ENCODE measurements at places on chromosomes 12 and 14.

- DNase-seq: no peak
These were observed 24.8 kb upstream of the LGALS3 start for GRCh38 chr14:55103971-55104954.

DNA sequence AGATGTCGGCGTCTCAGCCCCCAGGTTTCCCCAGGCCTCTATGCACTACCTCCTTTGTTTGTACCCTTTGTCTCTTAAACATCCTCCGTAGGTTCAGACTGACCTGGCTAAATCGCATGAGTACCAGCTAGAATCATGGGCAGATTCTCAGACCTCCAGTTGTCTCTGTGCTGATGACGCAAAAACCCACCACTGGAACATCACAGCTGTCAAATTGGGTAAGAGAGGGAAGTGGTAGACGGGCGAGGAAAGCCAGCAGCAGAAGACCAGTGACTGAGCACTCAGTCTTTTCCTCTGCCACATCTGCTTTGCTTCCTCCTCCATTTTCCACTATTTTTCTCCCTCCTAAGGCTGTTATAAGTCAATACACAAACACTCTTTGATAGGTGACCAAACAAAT is 29.7 kb downstream of the A2ML1 start:
- no peak for DNase-seq

DNA sequence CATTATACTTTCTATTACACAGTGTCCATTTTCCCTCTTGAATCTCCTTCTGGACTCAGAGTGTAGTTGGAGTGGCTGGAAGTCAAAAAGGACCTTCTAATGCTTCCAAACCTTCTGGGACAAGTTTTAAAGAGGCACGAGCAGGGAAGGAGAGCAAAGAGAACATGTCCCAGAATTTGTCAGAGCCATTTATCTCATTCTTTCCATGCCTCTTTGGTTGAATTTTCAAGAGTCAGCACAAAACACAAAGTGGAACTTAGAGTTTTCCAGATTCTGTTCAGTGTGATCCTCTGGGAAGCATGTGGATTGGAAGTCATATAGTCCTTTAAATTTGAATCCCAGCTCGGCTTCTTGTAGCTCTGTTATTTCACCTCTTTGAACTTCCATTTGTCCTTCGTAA is 138.2 kb upstream of the PWP1 start:
- no peak for DNase-seq

DNA sequence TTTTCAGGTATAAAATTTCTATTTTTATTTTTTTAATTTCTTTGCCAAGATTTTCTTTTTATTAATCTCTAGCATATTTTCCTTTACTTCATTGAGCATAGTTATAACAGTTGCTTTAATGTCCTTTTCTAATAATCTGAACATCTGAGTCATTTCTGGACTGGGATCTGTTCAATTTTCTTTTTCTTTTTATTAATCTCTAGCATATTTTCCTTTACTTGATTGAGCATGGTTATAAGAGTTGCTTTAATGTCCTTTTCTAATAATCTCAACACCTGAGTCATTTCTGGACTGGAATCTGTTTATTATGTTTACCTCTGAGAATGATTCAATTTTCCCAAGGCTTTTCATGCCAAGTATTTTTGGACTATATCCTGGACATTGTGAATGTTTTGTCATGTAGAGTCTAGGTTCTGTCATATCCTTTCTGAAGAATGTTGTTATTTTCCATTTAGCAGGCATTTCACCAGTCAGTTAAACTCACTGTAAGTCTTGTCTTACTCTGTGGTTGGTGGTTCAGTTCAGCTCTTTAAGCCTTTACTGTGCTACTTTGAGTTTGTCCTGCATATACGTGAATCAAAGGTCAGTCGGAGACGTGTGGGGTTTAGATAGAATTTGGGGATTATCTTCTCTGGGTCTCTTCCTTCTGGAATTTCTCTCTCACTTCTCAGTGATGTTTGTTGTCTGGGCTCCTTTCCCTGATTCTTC is 20.3 kb downstream of the TTC6 start:
- no peak for DNase-seq

DNA sequence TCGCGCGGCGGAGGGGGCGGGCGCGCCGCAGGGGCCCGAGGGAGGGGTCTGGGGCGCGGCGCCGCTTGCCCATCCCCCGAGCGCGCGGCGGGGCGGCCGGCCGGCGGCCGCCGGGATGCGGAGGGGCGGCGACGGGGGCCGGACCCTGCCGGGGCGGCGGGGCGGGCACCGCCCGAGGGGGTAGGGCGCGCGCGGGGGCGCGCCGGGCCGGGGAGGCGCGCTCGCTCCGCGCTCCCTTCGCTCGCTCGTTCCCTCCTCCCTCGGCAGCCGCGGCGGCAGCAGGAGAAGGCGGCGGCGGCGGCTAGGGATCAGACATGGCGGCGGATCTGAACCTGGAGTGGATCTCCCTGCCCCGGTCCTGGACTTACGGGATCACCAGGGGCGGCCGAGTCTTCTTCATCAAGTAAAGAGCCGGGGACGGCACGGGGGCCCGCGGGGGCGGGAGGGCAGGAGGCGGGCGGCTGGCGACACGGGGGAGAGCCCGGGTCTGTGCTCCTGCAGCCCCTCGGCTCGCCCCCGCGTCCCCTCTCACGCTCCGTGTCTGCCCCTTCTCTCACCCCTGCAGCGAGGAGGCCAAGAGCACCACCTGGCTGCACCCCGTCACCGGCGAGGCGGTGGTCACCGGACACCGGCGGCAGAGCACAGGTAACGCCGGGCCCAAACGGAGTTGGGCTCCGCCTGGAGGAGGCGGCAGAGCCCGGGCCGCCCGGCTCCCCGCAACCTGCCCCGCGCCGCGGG is at the start of gene PLEKHA5:
Gene PLEKHA5, plus strand, starts transcription at position 248 of the 738 bp plus-strand sequence. Its CDS starts 67 bp downstream, at position 315.
- peak; percentile 53 for DNase-seq

DNA sequence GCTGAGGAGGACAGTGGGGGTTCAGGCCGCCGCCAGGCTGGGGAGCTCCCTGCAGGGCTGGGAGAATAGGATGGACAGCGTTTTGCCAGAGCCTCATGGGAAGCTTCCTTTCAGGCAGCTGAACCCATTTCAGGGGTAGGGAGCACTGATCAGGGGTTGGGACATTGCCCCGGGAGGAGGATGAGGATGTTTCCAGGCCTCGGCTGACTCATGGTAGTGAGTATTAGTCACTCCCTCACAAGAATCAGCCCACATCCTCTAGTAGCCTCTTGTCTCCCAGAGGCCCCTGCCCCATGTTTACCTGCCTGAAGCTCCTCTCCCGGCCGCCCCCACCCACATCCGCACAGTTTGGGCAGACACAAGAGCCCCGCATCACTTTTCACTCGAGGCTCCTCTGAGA is 89.8 kb downstream of the ZFP36L1 start:
- DNase-seq: peak; percentile 60

DNA sequence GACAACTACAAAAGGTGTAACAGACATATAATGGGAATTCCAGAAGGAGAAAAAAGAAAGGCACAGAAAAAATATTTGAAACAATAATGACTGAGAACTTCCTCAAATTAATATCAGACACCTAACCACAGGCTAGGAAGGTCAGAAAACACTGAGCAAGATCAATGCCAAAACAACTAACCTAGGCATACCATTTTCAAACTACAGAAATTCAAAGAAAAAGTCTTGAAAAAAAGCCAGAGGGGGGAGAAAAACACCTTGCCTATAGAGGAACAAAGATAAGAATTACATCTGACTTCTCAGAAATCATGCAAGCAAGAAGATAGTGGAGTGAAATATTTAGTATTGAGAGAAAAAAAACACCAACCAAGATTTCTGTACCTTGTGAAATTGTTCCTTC is 77.8 kb downstream of the RIN3 start:
- DNase-seq: no peak

GRCh38 chr14:22664261-22664660 is 20.1 kb upstream of the OR6J1 start:
- no peak for DNase-seq

DNA sequence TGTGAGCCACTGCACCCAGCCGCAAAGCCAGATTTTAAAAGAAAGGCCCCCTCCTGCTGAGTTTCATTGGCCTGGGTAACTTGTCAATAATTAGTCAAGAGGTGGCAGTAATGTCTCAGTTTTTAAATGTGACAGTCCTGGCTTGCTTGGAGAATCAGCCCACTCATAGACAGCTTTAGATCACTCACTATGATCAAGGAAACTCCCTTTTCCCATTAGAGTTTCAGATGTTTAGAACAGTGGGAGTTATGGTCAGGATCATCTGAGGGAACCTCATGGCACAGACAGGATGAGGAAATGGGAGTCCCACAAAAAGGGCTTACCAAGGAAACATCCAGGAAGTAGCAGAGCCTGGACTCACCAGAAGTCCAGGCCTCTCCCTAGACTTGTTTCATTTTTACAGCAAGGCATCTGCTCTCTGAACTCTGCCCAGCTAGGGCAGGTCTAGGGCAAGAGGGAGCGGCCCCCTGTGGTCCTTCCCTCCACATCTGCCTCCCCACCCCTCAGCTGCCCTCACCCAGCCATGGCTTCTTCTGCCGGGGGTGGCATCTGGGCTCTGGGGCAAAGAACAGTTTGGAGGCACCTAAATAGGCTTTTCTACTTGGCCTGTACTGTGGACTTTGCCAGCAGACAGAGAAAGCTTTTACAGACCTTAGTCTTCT is 11.2 kb downstream of the BCL2L14 start:
- DNase-seq: no peak

DNA sequence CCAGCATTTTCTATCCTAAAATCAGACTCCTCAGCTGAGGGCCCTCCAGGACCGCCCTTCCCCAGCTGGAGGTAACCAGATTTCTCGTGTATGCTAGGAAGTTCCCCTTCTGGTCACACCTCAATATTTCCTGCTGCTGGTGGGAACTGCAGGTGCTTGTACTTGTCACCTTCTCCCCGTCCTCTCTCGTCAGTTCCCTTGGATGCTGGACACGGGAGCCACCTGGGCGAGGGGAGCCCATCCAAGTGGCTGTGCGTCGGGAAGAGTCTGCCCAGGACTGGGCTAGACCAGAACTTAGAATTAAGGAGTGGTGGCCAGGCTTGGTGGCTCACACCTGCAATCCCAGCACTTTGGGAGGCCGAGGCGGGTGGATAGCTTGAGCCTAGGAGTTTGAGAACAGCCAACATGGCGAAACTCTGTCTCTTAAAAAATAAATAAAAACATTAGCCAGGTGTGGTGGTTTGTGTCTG is 23.2 kb upstream of the KIF26A start:
- DNase-seq: peak; percentile 0

DNA sequence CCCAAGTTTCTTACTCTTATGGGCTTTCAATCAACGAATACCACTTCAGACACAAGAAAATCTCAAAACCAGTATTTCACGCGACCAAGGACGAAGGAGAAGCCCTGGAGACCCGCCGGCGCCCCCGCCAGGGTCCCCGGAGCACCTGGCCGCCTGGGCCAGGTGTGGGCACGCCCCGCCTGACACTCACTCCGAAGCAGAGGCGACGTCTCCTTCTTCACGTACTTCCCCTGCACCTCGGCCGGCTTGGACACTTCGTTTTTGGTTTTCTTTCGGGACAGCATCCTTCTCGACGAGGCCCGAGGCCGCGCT is 466 bp downstream of the SAV1 start:
- DNase-seq: no peak

DNA sequence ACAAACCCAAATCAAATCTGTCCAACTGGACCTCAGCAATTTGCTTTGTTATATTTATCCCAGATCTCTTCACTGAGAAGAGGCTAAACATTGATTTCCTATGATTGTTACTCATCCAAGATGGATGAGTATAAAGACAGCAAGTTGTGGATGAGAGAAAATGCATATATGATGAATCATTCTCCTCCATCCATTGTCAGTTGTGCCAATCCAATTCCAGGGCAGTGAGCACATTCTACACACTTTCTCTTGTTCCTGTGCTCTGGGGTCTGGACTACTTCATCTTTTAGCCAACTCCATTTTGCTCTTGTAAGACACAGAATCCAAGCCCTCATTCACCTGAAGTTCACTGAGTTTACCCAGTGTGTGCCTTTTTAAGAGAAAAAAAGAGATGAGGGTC is 105.7 kb downstream of the GCH1 start:
- DNase-seq: no peak

GRCh38 chr14:41642789-41643188 is 36.1 kb downstream of the LRFN5 start:
- DNase-seq: no peak

Data from stimulated activated CD4-positive, alpha-beta T cell treated with anti-CD3 and anti-CD28 coated beads, Interleukin-15, amount 100 ng/mL, for 24 hours (primary cell).